ENCODE measurements at places on chromosomes 12 and 14.

DNA sequence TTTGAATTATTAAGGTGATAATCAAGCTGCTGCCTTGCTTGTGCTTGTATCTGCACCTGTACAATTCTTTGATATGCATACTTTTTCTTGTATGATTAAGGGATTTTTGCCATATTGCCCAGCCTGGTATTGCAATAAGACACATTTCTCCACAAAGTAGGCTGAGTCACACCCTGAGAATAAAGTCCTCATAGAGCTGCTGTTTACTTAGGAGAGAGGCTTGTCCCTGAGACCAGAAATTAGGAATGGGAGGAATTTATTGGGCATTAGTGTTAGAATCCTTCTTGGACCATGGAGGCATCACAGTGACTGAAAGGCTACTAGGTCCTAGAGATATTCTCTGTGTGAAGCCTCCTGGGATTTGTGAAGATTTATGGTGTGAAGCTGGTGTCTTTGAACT, 506.8 kb upstream of the FBXO33 start:
- DNase-seq = no peak

- DNase-seq = no peak
Observed at GRCh38 chr12:21330682-21331253, 3.9 kb downstream of the SLCO1A2 start.

GRCh38 chr14:77955816-77956484, 156.0 kb downstream of the ADCK1 start:
- no peak for DNase-seq

DNA sequence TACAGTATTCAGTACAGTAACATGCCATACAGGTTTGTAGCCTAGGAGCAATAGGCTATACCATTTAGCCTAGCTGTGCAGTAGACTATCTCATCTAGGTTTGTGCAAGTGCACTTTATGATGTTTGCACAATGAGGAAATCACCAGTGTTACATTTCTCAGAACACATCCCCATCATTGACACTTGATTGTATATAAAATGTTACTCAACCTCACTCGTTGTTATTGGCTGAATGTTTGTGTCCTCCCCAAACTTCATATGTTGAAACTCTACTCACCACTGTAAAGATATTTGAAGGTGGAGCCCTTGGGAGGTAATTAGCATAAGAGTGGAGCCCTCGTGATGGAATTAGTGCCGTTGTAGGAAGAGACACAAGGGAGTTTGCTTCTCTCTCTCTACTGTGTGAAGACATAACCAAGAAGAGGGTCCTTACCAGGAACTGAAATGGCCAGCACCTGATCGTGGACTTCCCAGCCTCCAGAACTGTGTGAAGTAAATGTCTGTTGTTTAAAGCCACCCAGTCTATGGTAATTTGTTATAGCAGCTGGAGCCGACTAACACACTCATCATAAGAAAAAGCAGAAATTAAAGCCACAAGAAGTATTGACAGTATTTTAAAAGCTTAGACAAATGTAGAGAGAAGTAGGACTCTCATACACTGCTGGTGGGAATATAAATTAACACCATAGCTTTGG, 3.2 kb upstream of the MED13L start:
- DNase-seq = no peak

DNA sequence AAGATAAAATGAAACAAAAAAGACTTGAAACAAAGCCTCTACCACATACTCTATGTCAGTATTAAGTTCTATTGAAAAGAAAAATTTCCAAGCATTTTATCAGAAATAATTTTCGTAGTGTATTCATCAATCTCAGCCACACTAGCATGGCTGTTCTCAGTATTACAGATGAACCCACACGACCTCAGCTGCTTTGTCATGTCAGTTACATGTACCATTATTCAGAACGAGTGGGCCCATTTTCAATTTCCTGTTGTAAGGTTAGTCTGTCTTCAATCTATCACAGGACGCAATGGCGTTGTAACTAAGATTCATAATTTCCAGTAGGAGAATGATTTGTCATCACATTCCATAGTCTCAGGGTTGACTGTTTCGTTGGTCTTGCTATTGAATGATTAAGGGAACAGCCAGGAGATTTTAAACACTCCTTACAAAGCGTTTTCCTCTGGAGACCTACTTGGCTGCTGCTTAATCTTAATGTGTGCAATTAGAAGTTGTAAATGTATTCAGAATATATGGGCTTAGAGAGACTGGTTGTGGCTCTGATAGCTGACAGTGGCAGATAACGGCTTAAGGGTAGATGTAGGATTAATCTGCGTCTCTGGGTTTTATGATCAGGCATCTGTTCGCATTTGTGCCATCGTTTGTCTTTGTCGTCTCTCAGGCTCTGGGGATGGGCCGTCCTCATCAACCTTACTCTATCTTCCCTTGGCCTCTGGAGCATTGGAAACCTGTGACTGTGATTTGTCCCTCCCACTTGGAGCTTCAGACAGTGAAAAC, 65.4 kb downstream of the GLT1D1 start:
- no peak for DNase-seq

GRCh38 chr12:39920647-39921046, 185.2 kb downstream of the SLC2A13 start:
- DNase-seq = no peak

GRCh38 chr14:105419195-105420091, at the start of gene MTA1:
MTA1 (plus strand) TSS chr14:105419827; CDS start chr14:105420036, 209 bp downstream.
- peak; percentile 90 for DNase-seq

GRCh38 chr14:97888331-97888730, 1091.1 kb downstream of the VRK1 start:
- no peak for DNase-seq

GRCh38 chr12:113261847-113262470, 40.7 kb downstream of the TPCN1 start:
- no peak for DNase-seq
